Motor neuron (in vitro differentiated cells): ENCODE measurements at places on chromosomes 2 and 18.
A peak's percentile ranks its signal among the peaks of the same experiment; 100 is the strongest.

DNA sequence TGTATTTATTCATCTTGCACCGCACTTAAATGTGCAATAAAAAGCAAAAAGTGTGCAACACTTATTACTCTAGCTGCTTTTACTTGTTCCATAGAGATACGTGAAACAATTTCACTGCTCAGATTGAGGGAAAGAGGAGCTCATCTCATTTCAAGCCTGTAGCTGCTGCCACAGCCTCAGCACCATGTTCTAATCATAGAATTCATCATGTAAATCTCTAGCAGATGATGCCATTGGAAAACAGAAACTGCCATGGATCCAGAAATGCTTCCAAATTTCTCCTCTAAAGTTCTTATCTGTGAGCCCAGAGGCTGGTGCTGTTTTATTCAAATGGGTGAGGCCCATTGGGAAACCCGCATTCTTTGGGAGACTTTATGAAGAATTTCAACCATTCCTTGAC, 2.0 kb downstream of the CDC42EP3 start:
- no peak for ATAC-seq

DNA sequence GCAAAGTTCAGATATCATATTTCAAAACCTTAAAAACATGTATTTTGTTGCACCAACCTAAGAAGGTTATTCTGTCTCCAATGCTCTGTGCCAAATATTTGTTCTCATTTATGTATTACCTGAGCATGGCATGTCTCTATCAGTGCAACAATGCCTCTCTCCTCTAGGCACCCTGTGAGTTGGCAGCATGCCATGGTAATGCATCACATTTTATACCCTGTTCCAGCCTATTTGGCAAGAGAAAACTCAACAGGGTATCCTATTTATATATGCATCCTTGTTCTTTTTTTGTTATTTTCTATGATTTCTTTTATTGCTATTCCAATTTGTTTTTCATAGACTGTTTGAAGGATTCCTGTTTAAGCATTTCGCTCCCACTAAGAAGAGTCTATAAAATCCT, 126.3 kb upstream of the NRXN1 start:
- no peak for ATAC-seq

- no peak for ATAC-seq
These were observed 223.9 kb upstream of the RGPD4 start for GRCh38 chr2:107602801-107603200.

DNA sequence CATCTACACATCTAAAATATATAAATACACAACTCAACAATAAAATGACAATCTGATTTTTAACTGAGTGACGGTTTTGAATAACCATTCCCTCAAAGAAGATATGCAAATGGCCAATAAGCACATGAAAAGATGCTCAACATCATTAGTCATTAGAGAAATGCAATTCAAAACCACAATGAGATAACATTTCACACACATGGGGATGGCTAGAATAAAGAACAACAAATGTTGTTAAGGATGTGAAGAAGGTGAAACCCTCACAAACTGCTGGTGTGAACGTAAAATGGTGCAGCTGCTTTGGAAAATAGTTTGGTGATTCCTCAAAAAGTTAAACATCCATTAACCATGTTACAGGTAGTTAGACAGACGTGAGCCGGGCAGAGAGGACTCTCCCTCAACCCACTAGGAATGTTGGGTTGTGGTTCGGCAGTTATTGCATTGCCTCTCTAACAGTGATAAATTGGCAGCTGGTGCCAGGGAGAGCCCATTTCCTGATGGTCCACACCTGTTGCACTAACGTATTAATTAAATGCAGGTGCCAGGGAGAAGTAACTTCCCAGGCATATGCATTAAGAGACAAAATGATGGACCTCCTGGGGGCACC, 22.3 kb upstream of the DUSP2 start:
- ATAC-seq: peak; percentile 57

DNA sequence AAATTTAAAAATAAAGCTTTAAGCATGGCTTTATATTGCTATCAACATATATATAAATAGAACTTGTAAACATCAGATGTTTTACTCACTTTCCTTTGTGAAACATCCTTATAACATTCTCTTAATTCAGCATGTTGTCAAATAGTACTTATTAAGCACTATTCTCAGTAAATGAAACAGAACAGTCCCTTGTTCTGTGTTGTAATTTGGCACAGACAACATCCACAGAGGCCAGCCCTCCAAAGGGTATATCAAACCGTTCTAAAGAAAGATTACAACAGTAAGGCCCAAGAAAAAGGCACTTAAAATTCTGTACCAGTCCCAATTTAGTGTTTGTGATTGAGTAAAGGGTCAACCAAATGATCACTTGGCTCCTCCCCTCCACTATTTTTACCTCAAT, 46.0 kb downstream of the GAREM1 start:
- no peak for ATAC-seq

GRCh38 chr2:1282552-1282951, 130.7 kb upstream of the TPO start:
- ATAC-seq: peak; percentile 59

GRCh38 chr2:8544171-8544785, 137.6 kb upstream of the ID2 start:
- no peak for ATAC-seq

DNA sequence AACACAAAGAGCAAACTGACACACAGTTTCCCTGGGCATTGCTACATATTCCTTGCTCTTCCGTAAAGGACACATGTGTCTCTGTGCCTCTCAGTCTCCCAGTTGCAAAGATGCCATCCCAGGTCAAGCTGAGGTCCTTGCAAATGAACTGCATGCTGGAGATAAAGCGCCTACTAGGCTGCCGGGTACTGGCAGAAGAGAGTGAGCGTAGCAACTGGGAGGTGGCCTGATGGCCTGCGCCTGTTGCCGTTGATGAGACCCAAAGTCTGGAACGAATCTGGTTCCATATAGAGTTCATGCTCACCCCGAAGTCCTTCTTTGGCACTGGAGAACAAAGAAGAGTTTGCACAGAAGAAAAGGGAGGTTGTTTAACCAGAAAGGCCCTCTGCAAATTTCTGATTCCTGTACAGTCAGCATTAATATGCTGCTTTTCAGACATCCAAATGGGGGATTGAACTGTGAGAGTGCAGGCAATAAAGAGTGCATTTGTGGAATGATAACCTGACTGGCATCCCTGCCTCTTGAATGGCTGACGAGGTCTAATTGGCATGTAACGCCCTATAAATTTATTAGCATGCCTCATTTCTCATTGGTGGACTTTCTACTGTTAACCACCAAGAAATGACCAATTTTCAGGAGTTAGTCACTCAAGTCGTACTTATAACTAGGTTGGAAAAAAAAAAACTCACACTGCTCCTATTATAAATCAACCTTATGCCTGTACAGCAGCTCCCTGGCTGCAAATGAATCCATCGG, 78.7 kb downstream of the GBX2 start:
- no peak for ATAC-seq

- no peak for ATAC-seq
These were observed 33.1 kb downstream of the NAPG start for GRCh38 chr18:10558967-10559298.

DNA sequence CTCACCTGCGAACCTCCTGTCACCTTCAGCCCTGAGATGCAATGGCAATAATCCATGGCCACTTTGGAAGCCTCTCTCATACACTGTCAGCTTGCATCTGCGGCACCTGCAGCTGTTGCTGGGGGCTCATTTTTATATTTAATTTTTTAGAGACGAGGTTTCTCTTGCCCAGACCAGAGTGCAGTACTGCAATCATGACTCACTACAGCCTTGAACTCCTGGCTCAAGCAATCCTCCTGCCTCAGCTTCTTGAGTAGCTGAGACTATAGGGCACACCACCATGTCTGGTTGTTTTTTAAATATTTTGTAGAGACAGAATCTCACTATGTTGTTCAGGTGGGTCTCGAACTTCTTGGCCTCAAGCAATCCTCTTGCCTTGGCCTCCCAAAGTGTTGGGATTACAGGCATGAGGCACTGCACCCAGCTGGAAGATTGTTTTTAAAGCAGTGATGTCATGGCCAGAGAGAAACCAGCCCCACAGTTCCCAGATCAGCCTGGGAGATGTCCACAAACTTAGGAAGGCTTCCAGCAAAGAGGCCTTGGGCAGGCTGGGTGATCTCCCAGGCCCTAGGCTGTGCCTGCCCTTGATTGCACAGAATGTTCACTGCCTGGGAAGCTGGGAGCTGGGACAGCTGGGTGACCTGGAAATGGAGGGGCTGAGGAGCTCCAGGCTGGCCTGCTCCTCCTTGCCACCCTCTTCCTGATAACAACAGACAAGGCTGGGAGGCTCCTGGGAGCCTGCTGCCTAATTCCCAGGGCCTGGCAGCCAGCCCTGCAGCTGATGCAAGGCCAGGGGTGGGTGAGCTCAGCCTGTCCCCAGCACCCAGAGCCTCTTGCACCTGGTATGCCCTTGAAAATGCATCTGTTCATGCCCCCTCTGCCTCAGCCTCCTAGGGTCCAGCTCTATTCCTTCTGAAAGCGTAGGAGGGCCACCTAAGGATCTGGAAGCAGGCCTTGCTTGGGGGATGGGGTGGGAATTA, 27.1 kb downstream of the SH2D6 start:
- peak; percentile 86 for ATAC-seq

GRCh38 chr2:204775766-204776165, 230.5 kb downstream of the PARD3B start:
- ATAC-seq: no peak
